GM12864 (cell line): ENCODE measurements at places on chromosomes 1 and 21.

DNA sequence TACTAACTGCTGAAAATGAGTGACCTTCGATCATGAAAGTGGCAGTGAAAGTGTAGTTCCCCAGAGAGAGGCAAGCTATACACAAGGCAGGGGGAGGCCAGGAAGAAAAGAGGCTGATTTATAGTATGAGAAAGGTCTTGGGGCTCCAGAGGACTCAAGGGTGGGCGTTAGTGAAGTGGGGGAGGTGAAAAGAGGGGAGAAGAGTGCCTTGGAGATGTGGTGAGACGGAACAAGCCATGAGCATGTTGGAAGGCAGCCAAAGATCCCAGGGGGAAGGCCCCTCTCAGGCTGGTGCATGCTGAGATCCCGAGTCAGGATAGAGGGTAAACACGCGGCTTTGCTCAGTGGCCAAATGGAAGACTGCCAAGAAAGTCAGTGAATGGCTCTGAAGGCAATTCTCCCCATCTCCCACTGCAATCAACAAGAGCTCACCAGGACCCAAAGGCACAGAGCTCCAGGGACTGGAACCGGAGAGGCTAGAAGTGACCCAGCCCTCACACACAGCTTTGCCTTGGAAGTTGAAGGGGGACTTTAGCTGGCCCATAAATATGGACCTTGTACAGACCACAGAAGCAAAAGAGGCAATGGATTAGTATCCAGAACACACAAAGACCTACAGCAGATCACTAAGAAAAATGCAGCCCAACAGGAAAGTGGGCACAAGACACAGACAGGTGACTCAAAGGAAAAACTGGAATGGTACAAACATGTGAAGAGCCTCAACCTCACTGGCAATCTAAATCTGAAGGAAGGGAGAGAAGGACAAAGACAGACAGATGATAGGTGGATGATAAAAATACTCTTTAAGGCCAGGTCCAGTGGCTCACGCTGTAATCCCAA lies 49.6 kb downstream of the HSF2BP start:
- no peak for DNase-seq

GRCh38 chr1:78145105-78145580 lies 99.4 kb downstream of the GIPC2 start:
- DNase-seq = peak; percentile 30

- no peak for DNase-seq
Measured at GRCh38 chr1:180953291-180954004, 40.8 kb downstream of the KIAA1614 start.

GRCh38 chr1:208332774-208333126 lies 88.6 kb upstream of the PLXNA2 start:
- no peak for DNase-seq

- DNase-seq = no peak
Measured at GRCh38 chr21:31860851-31861250, 12.0 kb upstream of the HUNK start.
